Stimulated activated CD8-positive, alpha-beta memory T cell treated with anti-CD3 and anti-CD28 coated beads, Interleukin-4, amount 100 ng/mL, for 1 hour (primary cell): ENCODE measurements at places on chromosomes 1 and 21.

DNA sequence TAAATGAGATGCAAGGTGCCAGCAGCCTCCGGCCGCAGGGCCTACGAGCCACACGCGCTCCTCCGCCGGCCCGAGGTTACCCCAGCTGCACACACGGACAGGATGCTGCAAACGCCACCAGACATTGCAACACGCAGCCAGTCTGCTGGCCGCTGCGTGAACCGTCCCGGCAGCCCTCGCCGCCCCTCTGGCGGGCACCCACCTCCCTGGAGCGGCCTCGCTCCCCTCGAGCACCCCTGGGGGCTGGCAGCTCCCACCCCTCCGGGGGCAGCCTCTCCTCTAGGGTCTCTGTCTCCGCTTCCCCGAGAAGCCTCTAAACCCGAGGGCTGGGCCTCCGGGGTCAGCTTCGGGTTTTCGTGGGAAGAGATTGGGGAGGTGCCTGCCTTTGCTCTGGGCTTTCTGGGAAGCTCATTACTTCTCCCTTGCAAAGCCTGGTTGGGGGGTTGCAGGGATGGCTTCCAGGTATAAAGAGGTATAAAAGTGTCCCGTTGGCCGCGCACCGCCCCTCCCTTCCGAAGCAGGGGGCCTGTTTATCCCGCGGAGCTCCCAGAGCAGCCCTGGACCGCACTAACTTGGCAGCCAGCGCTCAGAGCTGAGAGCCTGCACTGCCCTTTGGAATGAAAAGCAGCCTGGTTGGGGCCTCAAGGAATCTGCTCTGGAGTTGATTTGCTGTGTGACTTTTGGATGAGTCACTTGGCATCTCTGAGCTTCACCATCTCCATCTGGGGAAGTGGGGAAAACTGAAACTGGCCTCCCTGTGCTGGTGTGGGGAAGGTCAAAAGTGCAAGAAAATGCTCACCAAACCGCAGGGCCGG, 21.8 kb downstream of the DHRS3 start:
- no peak for DNase-seq

DNA sequence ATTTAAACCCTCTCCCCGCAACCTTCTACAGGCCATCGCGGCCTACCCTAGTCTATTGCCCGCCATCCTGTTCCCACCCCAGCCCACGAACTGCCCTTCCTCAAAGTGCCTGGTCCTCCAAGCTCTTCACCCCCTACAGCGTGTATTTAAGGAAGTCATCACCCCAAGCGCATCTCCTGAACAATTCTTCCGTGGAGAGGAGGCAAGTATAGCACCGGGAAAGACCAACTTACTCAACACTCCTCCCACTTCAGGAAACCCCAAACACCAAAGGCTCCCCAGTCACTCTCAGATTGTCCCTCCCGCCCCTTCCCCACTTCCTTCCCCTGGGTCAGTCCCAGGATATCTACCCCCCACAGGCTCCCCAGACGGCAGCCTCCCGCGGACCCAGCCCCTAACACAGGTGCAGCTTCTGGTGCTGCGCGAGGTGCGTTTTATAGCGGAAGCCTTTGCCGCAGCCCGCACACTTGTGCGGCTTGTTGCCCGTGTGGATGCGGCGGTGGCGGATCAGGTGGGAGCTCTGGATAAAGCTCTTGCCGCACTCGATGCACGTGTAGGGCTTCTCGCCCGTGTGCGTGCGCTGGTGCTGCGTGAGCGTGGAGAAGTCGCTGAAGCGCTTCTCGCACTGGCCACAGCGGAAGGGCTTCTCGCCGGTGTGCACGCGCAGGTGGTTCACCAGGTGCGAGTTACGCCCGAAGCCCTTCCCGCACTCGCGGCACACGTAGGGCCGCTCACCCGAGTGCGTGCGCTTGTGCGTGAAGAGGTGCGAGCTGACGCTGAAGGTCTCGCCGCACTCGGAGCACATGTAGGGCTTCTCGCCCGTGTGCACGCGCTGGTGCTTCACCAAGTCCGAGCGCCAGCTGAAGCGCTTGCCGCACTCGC, 25.5 kb downstream of the ZNF697 start:
- DNase-seq = no peak

GRCh38 chr21:44756423-44757185, 45.0 kb downstream of the UBE2G2 start:
- DNase-seq = no peak

- peak; percentile 65 for DNase-seq
Measured at GRCh38 chr1:154760469-154760933, 109.6 kb downstream of the KCNN3 start.

- no peak for DNase-seq
Measured at GRCh38 chr1:72917920-72918319, 635.6 kb upstream of the NEGR1 start.

DNA sequence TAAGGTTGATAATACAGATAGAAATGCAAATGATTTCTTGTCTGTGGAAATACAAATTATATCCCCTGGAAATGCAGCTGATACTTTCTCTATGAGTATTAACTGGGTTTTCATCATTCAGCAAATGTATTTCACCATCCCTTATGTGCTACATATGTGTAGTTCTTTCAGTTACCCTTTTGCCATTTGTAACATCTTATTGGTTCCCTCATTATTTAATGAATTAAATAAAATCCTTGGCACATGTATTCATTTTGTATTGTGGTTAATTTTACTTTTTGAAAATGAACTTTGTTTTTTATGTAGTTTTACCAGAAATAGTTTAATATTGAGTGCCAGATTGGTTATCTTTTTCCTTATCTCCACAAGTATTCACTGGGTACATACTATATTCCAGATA, 89.9 kb upstream of the DEPDC1 start:
- no peak for DNase-seq

GRCh38 chr21:42341776-42342542, 8.8 kb downstream of the TFF2 start:
- DNase-seq = no peak

GRCh38 chr1:39104158-39105060, 78.3 kb downstream of the NDUFS5 start:
- DNase-seq = no peak

DNA sequence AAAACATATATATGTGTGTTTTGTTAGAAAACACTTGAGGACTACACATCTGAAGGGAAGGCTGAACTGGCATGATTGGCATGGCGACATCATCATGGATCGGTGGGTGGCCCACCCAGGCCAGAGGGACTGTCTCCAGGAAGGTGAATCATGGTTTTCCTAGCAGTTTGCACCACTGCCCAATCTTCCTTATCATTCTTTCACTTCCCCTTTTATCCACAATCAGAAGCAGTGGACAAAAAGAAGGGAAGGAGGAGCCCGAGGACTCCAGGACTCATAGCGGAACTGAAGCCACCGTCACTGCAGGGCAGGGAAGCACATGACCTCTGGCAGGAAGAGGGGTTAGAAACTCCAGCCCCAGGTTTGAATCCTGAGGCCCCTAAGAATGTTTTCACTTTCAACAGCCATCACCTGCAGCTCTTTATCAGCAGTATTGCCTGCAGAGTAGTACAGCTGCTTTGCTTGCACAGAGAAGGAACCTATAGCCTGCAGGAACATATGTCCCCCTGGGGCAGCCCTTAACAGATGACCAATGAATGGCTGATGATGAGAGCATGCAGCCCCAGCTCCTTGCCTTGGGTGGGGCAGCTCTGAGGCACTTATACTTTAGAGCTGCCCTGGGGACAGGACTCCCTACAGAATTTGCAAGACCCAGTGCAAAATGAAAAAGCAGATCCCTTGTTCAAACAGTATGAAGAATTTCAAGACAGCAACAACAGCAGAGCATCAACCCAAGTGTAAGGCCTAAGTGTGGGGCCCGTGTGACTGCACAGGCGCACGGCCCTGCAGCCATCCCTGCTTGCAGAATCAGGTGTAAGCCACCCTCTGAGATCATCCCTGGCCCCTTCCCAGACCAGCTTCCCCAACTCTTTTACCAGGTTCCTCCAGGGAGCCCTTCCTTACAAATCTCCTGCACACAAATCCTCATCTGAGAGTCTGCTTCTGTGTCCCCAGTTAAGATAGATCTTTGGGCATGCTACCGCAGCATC, 241.8 kb upstream of the IRF2BP2 start:
- no peak for DNase-seq

GRCh38 chr1:26690157-26690556, 5.7 kb upstream of the ARID1A start:
- no peak for DNase-seq

DNA sequence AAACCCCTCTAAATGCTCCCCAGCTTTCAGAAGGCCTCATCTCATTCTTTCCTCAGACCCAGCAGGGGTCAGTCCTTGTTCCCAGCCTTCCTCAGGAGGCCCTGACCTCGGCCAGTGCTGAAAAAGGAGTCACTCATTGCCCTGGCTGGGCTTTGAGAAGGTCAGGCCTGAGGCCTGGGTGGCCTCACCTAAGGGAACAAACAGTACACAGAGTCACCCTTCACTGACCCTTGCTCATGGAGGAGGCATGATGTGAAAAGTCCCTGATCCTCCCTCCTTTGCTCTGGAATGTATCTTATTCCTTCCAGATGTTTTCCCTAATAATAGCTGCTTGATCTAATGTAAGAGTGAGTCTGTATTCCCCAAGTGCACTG, 117.7 kb upstream of the SLC44A3 start:
- DNase-seq = no peak

- DNase-seq = no peak
Measured at GRCh38 chr1:94169126-94169525, 48.2 kb upstream of the ABCA4 start.

DNA sequence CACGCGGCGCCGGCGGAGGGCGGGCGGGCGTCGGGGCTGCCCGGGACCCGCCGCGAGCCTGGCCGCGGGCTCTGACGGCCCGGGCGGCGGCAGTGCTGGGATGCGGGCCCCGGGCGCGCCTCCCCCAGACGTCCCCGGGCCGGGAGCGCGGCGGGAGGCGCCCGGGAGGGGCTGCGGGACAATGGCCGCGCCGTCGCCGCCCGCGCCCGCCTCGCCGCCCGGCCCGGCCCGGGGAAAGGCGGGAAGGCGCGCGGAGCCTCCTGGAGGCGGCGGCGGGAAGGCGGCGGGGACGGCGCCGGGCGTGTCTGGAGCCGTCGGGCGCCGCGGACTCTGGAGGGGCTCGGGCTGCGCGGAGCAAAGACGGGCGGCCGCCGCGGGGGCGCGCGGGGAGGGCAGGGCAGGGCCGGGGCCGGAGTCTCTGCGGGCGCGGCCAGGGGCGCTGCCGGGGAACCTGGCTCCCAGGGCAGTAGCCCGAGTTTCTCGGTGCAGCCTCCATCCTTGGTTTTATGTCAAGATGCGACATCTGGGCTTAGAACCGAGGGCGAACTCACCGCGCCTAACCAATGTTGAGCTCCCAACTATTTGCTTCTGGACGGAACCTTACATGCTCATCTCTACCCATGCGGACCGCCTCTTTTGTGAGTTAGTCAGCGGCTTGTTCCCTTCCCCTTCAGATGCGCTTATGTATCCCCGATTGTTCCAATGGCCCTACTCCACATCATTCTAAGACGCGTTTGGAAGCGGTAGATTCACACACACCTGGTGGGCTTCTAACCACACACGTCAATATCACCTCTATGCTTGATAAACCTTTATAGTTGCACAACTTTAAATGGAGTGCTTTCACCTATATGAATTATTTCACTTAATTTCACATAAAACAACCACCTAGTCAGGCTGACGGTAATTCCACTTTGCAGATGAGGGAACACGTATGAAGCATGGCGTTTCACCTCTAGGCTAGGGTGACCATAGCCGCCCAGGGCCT, 651 bp downstream of the ZBTB8A start:
- DNase-seq = no peak

- DNase-seq = no peak
Measured at GRCh38 chr1:222377428-222378088, 170.3 kb downstream of the HHIPL2 start.

DNA sequence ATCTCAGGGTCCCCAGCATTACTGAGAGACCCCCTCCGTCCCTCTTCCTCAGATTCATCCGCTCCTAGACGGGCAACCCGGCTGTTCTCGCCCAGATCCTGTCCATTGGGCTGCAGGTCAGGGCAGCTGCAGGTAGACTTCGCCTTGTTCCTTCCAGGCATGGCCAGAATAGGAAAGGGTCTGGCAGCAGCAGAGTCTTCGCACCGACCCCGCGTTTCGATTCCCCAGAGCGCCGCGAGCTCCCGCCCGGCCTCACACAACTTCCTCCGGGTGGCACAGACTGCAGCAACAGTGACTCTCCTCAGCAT, 265 bp downstream of the NRDC start:
- no peak for DNase-seq

- DNase-seq = no peak
Measured at GRCh38 chr21:38400195-38400919, 97.9 kb downstream of the ERG start.

DNA sequence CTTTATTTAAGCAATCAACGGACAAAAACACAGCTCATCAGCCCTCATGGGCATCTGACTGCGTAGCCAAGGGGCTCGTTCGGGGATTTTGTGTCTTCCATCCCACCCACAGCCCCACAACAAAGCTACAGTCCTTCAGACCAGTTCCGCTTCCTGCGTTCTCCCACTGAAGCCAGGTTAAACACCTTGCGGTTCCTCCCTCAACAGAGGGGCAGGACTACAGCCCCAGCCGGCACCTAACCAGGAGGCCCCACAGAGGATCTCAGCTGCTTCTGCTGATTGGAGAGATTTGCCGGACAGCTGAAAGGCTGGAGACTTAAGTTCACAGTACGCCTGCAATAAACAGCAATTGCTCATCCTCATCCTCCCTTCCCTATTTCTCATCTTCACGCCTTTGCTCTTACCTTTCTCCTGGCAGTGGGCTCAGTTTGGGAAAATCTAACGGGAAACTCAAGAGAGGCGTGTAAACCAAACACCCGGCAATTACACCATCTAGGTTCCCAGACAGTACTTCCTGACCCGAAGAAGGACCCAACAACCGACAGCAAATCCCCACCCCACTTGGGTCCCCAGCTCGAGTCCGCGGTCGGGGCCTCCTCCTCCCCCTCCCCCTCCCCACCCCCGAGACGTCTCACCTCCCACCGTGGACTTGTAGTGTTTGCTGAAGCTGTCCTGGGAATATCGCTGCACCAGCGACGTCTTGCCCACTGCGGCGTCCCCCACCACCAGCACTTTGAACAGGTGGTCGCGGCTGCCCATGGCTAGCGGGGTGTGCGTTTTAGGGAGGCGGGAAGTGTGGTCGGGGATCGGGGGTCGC, 876 bp downstream of the RAB29 start:
- peak; percentile 11 for DNase-seq

- no peak for DNase-seq
Measured at GRCh38 chr1:152109231-152109997, 5.8 kb downstream of the TCHH start.

GRCh38 chr1:109641861-109642260, 14.0 kb upstream of the GSTM4 start:
- DNase-seq = no peak

DNA sequence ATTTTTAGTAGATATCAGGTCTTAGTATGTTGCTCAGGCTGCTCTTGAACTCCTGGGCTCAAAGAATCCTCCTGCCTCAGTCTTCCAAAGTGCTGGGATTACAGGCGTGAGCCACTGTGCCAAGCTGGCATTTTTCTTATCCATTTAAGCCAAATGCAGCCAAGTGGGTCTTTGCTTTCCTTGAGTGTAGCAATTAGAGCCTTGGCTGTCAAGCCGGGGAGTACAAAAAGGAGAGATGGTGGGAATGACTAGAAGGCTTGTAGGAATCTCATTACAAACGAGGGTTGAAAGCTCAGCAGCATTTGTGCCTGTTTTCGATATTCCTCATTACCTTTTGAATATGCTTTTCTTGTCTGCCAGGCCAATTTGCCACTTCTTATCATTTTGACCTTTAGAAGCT, 140.9 kb downstream of the DISC1 start:
- no peak for DNase-seq
